ENCODE measurements at places on chromosomes 3 and 15.

- no peak for DNase-seq
These were observed 72.6 kb downstream of the ZBTB20 start for GRCh38 chr3:115074502-115074901.

DNA sequence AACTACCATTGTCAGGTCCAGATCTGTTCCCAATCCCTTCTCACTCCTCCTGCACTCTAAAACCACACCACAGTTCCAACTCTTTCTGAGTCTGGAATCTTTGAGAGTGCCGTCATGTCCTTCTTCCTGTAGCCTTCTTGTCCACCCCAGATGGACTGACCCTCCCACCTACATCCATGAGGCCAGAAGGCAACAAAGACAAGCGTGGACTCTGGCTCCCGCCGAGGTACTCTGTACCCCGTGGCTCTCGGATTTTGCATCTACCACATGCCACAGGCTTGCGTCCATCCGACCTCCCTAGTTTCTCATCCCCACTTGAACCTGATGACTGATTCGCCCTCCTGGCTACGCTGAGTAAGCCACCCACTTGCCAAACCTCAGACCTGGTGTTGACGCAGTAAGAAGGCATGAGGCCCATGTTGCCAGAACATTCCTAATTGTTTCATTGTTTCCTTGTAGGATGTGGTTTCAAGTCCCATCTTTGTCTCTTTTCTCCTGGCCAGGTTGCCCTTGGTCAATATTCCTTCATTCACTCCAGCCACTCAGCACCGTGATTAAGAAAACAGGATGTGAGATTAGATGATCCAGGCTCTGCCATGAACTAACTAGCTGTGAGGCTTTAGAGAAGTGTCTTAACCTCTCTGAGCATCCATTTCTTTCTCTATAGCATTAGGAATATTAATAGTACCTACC, 1.1 kb upstream of the ZBTB38 start:
- no peak for DNase-seq

DNA sequence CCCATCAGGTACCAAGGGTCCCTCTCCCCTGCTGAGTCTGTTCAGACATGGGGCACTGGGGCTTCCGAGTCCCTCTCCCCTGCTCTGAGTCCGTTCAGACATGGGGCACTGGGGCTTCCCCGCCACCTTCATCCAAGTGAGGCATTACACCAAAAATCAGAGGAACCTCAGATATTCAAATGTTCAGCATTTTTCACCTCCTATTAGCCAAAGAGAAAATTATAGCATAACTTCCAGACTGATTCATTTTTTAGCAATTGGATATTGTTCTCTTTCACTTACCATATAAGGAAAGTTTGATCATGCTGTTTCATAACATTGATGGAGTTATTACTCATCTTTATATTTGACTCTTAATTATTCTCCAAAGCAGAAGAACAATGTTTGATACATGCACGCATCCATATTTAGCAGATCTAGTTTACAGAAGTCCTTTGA, 213.9 kb downstream of the MTHFS start:
- no peak for DNase-seq

GRCh38 chr3:110341047-110341446, 730.6 kb upstream of the NECTIN3 start:
- no peak for DNase-seq

GRCh38 chr15:92158426-92158825, 235.3 kb upstream of the ST8SIA2 start:
- DNase-seq: peak; percentile 19

- no peak for DNase-seq
These were observed 64.7 kb upstream of the SEC22A start for GRCh38 chr3:123137001-123137400.

DNA sequence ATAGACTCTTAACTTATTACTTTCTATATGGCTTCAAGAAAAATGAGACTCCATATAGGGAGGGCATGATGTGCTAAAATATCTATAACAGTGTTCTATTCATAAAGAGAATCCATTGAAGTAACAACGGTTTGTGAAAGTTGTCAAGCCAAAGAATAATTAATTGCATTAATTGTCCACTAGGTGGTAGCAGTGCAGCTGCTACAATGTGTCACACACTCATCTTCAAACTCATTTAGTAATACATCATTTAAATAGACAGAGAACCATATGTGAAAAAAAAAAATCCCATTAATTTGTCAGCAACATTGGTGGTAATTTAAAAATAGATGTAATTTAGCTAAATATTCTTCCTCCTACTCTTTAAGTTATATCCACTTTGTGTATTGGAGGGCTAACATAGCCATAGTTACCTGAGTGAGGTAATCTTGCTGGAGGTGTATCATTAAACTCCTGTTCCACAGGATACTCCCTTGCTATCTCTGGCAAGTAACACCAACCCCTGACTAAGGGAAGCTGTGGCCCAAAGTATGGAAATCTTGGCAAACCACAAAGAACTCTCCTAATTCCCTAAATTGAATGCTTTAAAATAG, 3.7 kb upstream of the CPA3 start:
- DNase-seq: no peak

DNA sequence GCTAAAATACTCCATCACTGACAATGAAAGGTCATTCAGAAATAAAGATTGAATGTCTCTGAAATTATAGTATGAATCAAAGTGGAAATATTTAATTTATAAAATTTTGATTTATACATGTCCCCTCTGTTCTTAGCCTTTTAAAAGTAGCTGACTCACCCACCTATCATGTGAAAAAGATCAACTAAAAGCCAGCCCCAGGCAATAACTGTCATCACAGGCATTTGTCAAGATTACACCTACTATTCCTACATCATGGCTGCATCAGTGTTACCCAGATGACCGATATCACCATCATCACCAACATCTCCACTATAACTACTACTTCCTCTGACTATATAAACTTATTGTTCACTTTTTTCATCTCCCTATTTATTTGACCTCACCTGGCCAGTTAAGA, 14.3 kb upstream of the PIK3R4 start:
- DNase-seq: no peak

- DNase-seq: no peak
These were observed 380 bp downstream of the MYLK start for GRCh38 chr3:123883701-123884202.

DNA sequence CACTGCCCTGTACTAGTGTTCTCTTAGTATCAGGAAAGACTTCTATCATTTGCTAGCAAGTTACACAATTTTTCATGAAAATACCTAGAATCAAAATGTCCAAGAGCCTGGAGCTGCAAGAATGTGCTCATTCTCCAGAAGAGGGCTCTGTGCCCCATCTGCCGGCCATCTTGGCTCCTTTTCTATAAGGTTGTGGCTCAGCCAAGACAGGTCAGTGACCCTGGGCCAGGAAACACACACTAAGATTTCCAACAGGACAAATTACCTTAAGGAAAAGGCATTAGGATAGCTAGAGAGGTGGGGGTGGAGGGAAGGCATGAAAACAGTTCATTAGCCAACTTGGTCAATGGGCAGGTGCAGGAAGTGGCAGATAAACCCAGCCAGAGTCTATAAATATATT, 20.7 kb downstream of the TIMP4 start:
- no peak for DNase-seq

DNA sequence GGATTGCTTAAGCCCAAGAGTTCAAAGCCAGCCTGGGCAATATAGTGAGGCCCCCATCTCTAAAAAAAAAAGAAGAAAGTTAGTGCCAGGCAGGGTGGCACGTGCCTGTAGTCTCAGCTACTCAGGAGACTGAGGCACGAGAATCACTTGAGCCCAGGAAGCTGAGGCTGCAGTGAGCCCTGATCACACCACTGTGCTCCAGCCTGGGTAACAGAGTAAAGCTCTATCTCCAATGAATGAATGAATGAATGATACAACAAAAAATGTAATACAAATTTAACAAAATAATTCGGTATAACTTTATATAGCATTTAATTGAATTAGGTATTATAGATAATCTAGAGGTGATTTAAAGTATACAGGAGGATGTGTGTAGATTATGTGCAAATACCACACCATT, 29.7 kb downstream of the DENND4A start:
- DNase-seq: no peak

DNA sequence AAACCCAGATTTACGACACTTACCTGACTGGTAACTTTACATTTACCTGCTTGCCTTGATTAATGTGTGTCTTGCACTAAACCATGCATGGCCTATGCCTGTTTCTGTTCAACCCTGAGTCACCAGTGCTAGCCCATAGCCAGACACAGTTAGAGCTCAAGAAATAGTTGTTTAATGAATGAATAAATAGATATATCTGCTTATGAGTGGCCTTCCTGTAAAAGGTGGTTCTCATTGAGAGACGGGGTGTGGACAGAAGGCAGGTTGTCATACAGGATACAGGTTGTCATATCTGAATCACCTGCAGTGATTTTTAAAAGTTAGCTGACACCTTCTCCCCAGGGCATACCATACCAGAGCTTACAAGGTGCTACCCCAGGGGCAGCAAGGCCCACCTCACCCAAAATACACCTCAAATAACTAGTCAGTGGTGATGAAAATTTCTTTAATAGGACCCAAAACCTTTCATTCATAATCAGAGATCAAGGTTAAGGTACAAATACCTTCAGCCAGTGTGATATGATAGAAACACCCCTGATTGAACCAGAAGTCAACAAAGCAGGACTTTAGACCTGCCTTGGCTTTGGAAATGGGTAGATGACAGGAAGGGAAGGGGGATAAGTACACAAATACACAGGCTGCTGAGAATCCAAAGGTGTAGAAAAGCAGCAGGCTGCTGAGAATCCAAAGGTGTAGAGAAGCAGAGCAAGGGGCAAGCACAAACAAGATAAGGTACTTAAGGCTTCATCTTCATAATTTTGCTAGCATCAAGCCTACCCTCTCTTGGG, 45.4 kb upstream of the TSC22D2 start:
- DNase-seq: no peak

DNA sequence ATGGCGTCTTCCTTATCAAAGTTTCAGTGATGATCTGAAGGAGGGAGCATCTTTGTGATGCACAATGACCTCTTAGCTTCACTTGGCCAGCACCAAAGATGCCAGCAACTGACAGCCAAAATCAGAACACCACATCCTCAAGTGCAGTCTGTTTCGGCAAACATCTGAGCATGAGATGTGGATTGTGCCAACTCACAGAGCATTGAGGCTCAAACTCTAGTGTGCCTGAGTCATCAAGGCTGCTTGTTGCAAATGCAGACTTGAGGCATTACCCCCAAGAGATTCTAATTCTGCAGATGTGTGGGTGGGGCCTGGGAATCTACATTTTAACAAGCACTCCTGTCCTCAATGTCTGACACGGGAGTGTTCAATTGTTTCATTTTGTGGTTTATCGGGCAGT, 35.8 kb downstream of the ABHD5 start:
- DNase-seq: no peak

- no peak for DNase-seq
These were observed 9.2 kb downstream of the CCDC14 start for GRCh38 chr3:123951522-123952447.

- no peak for DNase-seq
These were observed 13.1 kb downstream of the EFCAB12 start for GRCh38 chr3:129415378-129415777.

DNA sequence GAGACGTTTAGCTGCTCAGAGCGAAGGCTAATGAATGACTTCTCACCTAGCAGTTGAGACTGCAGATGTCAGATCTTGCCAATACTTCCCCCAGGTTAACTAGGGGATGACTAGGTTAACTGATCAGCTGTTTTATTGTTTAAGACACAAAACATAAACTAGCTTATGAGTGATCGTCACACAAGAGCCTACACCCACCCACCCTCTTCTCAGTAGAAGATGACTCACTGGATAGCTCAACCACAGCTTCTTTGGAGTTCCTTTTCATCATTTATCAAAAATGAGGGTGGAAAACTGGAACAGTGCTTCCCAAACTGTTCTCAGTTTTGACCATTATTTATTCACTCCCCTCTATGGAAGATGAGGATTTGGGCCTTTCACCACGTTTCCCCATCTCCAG, 25.2 kb downstream of the GASK1A start:
- no peak for DNase-seq

GRCh38 chr3:88151358-88151757, 1.6 kb downstream of the C3orf38 start:
- DNase-seq: no peak

DNA sequence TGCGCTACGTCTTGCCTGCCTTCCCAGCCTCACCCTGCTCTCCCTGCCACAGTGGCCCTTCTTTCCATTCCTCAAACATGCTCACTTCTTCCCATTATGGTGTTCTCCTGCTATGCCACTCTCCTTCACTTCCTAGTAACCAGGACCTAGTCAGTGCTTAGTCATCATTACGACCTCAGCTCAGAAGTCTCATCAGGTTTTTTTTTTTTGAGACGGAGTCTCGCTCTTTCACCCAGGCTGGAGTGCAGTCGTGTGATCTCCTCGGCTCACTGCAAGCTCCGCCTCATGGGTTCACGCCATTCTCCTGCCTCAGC, 149.5 kb downstream of the GREM1 start:
- no peak for DNase-seq

- no peak for DNase-seq
These were observed 20.3 kb downstream of the CISH start for GRCh38 chr3:50591196-50591741.

GRCh38 chr15:45604326-45604725, 17.1 kb downstream of the BLOC1S6 start:
- DNase-seq: no peak

- DNase-seq: no peak
These were observed 52.2 kb upstream of the STXBP5L start for GRCh38 chr3:120855665-120856437.

DNA sequence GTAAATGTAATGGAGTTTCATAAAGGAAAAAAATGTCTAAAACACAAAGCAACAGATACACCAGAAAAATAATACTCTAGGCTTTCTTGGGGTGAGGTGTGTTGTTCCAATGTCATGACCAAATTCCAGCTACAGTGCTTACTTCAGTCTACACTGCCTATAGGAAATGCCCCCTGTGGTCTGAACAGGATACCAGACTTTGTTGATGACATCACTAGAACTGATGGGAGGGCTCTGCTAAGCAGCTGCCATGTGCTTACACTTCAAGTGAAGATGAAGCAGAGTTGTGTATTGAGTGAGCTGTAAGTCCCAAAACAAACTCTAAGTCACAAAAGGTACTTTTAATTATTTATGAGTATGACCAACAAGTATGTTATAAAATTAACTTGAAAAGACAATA, 456.1 kb upstream of the IL12A start:
- DNase-seq: no peak

DNA sequence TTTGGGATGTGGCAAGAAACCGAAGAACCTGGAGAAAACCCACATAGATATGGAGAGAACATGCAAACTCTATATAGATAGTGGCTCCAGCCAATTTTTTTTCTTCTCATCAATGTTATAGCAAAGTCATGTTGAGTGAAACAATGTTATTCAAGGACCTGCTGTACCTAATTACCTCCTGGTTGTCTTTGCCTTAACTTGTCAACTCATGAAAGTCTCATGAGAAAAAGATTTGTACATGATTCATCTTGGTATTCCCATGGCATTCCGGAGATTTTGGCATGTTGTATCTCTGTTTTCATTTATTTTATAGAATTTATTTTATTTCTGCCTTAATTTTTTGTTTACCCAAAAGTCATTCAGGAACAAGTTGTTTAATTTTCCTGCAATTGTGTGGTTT, 303.8 kb upstream of the CDIN1 start:
- no peak for DNase-seq

GRCh38 chr3:41202075-41202833, 2.9 kb downstream of the CTNNB1 start:
- DNase-seq: no peak

Measured in activated effector memory CD4-positive, alpha-beta T cell treated with Interleukin-2 at 50 U/mL for 16 hours (primary cell).